ENCODE measurements at places on chromosomes 5 and 9. TPM values are rescaled to one million over a fixed set of nuclear protein-coding genes. Genes with fewer than 3 reads are reported as not detected.

SYNPO gene
- total RNA-seq, result 17.8 TPM

ELOVL7 gene
- 0.47 TPM for total RNA-seq

- no peak for DNase-seq
Observed at GRCh38 chr9:109861499-109861898, 81.5 kb downstream of the PALM2AKAP2 start.

- no peak for DNase-seq
Observed at GRCh38 chr5:43785198-43785597, 182.2 kb downstream of the NNT start.

- DNase-seq, result no peak
Observed at GRCh38 chr5:58462623-58463230, 2.8 kb upstream of the PLK2 start.

- DNase-seq, result no peak
Observed at GRCh38 chr9:117696154-117696553, 8.0 kb upstream of the TLR4 start.

DNA sequence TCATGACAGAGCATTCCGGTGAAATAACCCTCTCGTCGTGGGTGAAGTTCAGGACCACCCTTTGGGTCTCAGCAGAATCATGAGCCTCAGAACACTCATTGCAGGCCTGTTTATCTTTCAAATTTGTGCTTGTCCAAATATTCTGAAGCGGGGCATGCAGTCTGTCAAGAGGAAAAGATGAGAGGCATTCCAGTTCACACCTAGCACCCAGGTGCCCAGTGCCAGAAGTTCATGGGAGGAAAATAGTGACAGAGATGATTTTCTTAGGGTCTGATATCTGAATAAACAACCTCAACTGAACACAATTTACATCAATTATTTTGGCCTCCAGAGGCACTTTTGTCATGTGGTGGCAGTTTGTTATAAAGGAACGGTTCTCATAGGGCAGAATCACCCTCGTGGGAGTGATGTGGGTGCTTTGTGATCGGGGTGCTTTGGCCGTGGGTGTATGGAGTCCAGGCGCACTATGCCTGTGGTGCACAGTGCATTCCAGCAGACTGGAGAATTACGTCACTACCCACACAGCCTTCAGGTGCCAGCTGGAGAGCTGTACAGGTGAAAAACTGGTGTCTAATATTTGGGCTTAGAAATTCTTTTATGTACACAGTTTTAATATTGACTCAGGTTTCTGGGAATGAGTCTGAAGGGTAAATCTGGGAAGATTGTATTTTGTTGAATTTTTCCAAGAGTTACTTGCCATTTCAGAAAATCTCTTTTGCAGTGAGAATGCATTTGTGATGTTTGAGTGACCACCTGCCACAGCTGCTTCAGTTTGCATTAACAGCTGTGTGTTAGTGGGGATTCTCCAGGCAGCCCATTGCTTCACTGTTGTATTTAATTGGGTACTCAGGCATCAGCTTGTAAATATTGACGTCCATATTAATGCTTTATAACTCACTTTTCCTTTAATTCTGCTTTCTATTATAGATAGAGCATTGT lies 289.3 kb downstream of the FANCC start:
- DNase-seq, result no peak

DNA sequence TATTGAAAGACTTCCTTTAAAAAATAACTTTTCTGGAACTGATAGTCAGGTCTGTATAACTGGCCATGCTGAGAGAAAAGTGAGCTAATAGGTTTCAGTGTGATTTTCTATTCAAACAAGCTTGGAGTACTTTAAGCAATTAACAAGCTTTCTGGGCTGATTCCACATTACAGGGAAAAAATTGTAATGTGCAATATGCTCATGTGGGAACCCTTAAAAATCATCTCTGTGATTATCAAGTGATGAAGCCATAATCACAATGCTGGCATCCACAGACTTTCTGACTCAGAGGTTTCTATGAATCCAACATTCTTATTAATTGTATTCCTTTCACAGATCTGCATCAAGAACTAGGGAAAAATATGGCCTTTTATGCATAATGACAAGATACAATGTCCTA lies 212.2 kb upstream of the ACO1 start:
- DNase-seq, result no peak

- no peak for DNase-seq
Observed at GRCh38 chr5:57715296-57715695, 232.7 kb upstream of the ACTBL2 start.

DNA sequence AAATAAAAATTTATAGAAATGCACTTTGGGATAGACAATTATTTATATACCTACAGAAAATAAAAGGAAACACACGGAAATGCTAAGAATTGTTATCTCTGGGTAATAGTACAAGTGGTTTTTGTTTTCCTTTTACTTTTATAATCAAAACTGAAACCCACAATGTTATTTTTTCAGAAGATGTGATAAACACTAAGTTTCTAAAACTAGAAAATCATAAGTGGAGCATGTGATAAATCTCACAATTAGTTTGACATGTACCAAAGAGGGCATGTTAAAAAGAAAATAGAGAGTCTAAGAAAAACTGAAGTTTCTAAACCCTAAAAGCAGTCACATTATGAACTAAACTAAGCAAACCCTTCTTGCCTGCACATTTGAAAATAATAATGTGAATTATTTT lies 61.1 kb downstream of the OXCT1 start:
- DNase-seq, result no peak

Measured in osteocyte (in vitro differentiated cells).